Posterior cingulate gyrus (tissue), 11 donors: ENCODE measurements at places on chromosomes 6 and 20.

DNA sequence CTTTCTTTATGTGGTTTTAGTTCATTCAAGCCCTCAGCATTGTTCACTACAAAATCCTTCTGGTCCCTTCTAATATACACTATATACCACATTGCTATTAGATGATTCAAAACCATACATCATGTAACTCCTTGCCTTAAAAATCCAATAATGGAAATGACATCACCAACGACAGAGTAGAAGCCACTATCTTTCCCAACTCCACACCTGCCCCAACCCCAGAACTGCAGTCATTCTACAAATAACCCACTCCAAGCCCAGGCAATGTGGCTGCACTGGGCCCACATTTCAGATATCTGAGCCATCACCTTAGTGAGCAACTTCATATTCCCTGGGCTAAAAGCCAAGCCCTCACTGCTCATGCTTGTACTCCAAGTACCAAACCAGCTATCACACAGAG is 22.6 kb upstream of the RUNX2 start:
- no peak for DNase-seq

DNA sequence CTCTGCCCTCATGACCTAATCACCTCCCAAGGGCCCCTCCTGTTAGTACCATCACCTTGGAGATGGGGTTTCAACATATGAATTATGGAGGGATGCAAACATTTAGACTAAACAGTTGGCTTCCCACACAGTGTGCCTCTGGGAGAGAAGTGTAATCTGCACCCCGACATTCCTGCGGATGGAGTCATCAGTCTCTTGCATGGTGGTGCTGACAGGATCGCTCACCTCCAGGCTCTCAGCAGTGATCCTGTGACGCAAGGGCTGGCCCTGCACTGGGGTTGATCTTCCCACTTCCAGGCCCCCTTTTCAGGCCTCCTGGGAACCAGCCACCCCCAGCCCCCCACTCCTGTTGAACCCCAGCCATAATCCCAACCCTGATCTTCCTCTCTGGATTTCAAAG is 16.0 kb upstream of the PI16 start:
- no peak for DNase-seq

DNA sequence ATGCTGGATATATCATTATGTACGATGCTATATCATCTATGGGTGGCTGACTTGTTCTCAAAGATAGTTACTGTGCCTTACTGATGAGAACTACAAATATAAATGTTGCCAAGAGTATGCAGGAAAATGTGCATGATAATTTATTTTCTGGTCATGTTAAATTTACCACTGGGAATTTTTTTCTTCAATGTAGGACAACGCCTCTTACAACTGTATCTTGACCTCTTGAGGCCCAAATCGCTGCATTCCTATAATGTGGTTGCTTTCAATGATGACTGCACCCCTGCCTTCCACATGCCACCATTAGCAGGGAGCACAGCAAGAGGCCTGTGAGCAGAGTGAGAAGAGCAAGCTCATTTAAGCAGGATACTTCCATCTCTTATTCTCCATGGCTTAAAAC is 5.7 kb upstream of the RALGAPB start:
- no peak for DNase-seq

GRCh38 chr6:1738558-1739081 is 128.9 kb downstream of the FOXC1 start:
- DNase-seq: no peak

- no peak for DNase-seq
Observed at GRCh38 chr6:17817763-17818162, 111.0 kb upstream of the NUP153 start.

- DNase-seq: no peak
Observed at GRCh38 chr6:186340-186965, 105.8 kb upstream of the DUSP22 start.

- no peak for DNase-seq
Observed at GRCh38 chr6:90190752-90191395, 105.8 kb downstream of the BACH2 start.

DNA sequence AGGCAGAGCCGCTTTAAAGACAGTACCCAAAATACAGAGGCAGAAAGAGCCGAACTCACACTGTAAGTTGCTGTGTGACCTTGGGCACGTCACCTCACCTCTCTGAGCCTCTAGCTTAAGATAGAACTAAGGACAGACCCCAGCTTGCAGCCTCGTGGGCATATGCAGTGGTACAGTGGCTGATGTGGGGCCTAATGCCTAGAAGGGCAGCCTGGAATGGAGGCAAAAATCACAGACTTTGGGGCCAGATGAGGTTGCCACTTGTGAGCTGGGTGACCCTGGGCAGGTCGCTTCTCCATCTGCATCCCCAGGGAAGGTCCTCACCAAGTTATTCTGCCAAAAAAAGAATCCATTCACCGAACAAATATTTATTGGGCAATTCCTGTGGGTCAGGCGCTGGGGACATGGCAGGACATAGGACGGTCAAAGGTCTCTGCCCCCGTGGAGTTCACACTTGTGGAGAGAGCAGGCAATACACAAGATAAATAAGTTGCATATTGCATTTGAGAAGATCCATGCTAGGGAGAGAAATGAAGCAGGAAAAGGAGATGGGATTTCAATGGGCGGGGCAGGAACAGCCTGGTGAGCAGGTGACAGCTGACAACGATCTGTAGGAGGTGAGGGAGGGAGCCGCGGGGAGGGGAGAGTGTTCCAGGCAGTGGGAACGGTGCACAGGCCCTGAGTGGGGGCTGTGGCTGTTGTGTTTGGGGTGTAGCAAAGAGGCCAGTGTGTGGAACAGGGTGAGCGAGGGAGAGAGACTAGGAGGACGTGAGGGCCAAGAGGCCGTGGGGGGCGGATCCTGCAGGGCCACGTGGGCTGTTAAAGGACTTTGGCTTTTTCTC is 115.2 kb downstream of the CEBPB start:
- no peak for DNase-seq

DNA sequence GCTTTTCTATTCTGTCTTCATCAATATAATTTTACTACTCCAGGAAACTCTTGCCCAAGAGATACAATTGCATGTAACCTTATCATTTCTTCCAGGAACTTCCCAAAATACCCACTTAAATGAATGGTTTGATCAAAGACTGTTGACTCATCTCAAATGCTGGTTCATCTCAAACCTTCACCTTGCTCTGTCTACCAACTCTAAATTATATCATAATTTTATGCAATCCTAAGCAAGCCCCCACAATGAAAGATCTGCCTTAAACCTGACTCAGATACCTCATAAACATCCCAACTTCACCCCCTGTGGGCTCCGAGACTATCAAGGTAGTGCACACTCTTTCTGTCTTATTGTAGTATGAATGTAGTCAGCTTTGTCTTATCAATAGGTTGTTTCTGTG is 65.5 kb upstream of the GCM1 start:
- no peak for DNase-seq

GRCh38 chr20:3767110-3767426 is 485 bp downstream of the ADISSP start:
- DNase-seq: no peak

DNA sequence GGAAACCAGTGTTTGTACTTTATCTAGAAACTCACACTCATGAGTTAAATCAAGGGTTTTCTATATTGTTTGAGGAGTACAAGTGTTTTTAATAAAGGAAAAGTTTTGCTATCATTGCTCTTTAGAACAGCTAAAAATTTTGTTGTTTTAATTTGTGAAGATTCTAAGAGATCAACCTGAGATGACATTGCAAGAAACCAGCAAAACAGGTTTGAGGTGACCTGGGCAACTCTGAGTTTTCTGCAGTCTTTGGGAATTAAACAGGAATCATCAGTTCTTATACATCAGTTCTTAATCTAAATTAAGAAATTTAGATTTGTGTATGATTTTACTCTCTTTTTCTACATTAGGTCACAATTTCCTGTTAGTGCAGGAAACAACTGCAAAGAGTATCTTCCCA is 114.5 kb downstream of the JAG1 start:
- DNase-seq: no peak

DNA sequence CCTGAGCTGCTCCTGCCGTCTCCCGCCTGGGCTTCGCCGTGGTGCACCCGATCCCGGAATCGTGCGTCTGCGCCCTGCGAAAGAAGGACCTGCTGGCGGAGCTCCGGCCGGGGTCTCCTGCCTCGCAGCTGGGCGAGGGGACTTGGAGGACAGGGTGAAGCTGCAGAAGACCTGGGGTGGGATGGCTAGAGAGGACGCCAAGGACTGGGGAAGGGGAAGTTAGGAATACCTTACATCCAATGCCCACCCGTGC is 150.2 kb downstream of the PRL start:
- peak; percentile 47 for DNase-seq

- DNase-seq: no peak
Observed at GRCh38 chr6:89221129-89221528, 4.0 kb upstream of the GABRR1 start.

DNA sequence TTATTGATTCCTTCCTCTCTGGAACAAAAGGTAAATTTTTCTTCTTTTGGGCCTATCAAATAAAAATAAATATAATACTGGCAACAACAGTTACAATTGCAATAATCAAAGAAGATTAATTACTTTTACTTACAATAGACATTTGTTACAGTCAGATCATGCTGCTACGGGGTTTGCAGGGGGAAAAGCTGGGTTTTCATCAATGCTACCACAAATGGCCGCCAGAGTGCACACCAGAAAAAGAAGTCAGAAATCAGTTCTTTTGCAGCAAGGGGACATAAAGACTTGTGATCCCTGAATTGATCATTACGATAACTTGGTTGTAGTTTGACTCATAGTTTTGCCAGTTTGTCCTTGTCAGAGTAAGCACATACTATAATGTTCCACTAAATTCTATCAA is 714.5 kb upstream of the EYS start:
- DNase-seq: no peak

DNA sequence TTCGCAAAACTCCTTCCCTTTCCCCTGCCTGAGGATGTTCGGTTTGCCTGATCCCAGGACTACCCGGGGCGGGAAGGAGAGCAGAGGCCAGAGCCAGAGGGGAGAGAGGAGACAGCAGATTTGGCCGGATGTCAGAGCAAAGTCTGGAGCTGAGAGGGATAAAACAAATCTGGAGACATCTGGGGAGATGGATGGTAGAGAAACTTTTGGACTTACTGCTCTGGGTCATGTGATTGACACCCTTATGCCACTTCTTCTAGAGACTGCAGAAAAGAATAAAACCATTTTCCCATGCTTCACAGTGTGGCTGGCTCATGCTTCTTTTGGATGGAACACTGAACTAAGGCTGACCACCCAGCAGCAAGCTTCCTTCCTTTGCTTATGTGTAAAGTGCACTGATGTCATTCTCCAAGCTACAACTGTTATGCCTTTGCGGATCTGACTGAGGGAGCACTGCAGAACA is 174.7 kb downstream of the FOXC1 start:
- no peak for DNase-seq

- no peak for DNase-seq
Observed at GRCh38 chr6:127971386-127971785, 70.5 kb upstream of the THEMIS start.

DNA sequence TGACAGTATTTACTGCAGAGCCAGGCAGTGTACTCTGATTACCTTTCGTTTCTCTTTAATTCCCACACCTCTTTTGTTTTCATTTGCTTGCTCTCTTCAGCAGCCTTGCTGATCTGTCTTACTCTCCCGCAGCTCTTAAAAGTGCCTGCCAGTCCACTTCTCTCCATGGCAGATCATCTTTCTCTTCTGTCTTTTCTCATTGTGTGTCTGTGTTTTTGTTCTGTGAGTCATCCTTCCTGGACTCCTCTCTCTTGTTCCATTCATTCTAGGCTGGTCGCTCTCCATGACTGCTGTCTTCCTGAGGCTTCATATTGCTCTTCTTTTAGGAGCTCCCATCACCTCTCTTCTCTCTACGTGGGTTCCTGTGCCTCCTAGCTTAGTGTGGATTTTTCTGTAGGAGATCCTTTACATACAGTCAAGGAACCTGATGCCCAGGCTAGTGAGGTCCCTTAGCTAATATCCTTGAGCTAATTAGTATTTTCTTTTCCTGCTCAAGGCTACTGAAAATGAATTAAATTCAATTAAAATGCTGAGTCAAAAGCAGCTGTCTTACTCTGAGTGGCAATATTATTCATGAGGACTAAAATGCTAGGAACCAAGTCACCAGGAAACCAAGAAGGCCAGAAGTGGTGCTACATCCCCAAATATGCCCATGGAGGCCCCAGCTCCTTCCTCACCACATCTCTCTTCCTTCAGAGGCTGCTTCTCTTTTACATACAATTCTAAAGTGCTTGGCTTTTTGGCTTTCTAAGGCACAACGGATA is 86.1 kb downstream of the SLX4IP start:
- no peak for DNase-seq

- no peak for DNase-seq
Observed at GRCh38 chr6:25655723-25656122, 3.7 kb downstream of the SCGN start.

GRCh38 chr20:57262784-57263609 is 3.4 kb downstream of the BMP7 start:
- DNase-seq: no peak

- no peak for DNase-seq
Observed at GRCh38 chr6:111992851-111993250, 61.1 kb upstream of the CCN6 start.

DNA sequence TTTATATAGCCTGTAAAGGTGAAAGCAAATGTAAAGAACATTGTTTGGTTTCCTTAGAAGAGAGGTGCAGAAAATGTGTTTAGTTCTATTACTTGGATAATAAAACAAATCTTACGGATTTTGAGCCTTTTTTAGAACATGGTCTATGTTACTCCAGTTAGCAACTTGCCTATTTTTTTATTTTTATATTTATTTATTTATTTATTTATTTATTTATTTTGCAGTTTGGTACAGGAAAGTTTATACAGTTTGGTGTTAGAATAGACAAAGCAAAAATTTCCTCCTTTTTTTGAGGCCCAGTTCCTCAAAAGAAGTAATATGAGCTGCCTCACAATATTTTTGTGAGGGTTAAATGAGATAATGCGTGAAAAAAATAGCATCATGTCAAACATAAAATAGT is 41.6 kb upstream of the EEF1E1 start:
- no peak for DNase-seq

DNA sequence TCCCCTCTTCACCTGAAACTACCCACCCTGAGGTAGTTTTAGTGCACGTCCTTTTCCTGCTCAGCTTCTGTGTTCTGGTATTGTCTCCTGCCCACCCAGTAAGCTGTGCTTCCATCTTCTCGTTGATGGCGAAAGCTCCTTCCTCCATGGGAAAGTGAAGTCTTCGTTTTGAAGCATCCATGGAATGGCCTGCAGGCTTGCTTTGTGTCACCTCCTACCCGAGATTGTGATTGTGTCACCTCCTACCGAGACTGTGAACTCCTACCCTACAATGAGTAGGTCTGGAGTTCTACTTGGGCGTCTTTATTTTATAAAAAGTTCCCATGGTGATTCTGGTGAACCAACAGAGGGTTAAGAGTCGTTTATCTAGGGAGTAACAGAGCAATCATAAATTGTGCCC is 25.9 kb downstream of the SLC9A8 start:
- no peak for DNase-seq

- DNase-seq: no peak
Observed at GRCh38 chr6:56381801-56382251, 134.4 kb upstream of the COL21A1 start.
